ENCODE measurements at places on chromosomes 1 and 21.

DNA sequence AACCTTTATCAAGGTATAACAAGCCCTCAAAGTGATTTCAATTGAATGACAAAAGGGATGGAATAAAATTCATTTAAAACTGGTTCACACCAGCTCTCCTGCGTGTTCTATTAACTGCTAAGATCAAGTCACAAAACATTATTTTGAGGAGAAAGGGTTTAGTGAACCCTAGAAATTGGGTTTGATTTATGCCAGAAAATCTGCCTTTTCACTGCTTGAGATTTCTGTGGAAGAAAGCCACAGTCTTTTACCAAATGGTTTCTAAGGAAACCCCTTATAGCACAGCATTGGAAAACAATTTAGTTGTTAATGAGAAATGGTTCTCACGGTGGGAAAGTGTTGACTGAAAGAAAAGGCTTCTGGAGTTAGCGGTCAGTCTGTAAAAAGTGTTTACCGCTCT, 43.6 kb upstream of the DPH5 start:
- no peak for DNase-seq

DNA sequence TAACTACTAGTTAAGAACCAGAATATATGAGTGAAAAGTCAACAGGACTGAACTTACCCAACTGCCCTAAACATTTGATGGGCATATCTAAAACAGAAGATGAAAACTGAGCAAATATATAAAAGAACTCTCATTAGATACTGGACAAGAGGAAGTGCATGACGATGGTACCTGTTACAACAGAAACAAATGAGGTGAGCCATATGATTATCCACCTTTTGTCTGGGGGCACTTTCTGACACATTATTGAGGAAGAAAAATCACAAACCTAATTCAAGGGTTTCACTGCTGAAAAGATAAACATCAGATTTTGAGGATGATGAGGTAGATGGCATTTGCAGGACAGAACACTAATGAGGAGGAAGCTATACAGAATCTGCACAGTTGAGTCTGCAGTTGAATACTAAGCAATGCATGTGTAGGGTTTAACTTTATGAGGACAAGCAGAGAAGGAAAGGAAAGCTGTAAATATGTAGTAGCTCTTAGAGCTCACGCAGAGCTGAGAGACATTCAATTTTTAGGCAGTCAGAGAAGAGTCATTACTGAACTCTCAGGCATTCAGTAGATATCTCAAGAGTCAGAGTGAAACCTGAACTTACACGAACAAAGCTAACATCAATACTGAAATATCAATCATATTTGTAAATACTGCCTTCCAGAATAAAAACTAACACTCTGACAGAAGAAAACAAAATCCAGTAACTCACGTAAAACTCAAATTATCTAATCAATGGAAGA, 262.1 kb downstream of the AKT3 start:
- no peak for DNase-seq

- no peak for DNase-seq
Observed at GRCh38 chr1:229249854-229250644, 20.9 kb upstream of the RAB4A start.

DNA sequence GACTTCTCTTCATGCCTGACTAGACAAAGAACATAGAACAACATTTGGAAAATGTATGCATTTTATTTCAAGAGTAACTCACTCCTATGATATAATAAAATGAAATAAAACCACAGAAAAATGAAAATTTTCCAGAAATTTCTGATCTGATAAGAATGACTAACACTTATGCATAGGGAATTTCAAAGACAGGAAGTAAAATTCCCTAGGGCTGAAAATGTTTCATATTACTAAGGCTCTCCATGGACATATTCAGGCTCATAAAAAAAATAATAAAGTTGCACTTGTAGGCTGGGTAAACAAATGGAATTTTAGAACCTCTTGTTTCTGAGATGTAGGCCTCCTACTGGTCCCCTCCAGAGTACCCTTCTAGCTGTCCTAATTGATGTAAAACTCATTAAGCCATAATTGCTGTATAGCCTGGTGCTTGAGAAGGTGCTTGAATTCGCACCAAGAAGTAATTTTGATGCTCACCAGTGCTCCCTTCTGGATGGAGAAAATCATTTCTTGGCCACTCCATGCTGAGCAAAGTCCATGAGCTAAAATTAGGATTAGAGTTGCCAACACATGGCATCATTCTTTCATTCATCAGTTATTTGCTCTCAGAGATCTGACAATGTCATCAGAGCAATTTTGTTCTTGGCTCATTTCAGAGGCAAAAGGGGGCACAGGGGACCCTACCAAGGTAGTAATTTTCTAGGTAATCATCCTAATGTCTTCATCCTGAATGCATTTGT, 641.0 kb upstream of the CAMK1G start:
- DNase-seq: no peak

GRCh38 chr1:52055866-52056162, 281 bp upstream of the BTF3L4 start:
- no peak for DNase-seq

DNA sequence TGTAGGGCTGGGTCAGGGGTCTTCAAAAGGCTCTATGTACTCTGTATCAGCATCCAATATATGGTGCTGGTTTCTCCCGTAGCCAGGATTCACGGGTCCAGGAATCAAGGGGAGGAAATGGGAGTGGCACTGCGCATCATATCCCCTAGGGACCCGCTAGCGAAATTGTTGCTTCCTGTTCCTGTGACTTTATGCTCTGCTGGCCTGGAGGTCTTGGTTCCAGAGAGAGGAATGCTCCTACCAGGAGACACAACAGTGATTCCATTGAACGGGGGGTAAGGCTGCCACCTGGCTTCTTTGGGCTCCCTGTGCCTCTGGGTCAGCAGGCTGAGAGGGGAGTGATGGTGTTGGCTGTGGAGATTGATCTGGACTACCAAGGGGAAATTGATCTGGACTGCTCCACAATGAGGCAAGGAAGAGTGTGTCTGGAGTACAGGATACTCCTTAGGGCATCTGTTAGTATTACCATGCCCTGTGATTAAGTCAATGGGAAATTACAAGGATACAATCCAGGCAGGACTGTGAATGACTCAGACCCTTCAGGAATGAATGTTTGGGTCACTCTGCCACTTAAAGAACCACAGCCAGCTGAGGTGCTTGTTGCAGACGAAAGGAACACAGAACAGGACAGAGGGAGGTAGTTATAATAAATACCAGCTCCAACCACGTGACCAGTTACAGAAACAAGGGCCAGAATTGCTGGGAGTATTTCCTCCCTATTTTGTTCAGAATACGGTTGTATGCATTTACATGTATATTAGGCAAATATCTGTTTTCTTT, 10.2 kb downstream of the SPSB1 start:
- no peak for DNase-seq
